ENCODE measurements at places on chromosomes 7 and 10.

DNA sequence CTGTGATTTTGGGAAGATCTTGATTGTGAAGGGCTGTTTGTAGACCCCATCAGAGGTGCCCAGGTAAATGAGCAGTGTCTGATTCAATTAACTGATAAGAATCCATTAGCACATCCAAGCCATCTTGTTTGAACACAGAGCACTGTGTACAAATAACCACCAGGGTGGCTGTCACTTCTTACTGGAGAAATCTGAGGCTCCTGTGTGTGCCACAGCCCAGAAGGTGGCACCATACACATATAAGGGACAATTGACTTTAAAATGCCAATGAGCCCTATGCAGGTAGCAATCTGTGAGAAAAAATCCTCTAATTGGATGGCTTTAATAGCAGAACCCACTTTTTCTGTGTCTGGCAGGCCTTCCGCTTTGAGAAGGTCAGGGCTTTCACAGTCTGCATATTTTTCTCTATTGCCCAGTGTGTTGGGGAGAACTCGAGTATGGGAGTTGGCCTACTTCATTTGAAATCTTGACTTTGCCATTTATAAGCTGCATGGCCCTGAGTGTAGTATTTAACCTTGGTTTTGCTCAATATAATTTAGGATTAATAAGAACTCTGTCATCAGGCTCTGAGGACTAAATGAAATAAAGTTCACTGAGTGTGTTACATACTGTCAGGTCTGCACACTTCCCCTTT lies 517.4 kb downstream of the CCSER2 start:
- DNase-seq, result no peak

DNA sequence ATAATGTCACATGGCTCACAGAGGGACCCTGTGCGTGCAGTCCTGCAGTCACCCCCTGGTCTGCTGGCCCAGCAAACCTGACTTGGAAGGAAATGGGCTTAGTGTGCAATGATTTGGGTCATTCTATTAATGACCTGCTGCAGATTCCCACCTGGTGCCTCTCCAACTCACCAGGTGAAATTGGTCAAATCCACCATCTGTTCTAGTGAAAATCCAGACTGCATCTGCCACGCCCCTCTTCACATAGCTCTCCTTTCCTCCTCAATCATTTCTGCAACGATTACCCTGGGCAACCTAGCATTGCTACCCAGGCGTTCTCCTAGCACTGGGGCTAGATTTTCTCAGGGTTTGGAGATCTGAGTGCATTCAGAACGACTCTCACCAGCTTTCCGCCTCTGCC lies 29.4 kb downstream of the SRRM3 start:
- no peak for DNase-seq

GRCh38 chr10:28367929-28368484 lies 65.1 kb upstream of the MPP7 start:
- DNase-seq, result no peak

DNA sequence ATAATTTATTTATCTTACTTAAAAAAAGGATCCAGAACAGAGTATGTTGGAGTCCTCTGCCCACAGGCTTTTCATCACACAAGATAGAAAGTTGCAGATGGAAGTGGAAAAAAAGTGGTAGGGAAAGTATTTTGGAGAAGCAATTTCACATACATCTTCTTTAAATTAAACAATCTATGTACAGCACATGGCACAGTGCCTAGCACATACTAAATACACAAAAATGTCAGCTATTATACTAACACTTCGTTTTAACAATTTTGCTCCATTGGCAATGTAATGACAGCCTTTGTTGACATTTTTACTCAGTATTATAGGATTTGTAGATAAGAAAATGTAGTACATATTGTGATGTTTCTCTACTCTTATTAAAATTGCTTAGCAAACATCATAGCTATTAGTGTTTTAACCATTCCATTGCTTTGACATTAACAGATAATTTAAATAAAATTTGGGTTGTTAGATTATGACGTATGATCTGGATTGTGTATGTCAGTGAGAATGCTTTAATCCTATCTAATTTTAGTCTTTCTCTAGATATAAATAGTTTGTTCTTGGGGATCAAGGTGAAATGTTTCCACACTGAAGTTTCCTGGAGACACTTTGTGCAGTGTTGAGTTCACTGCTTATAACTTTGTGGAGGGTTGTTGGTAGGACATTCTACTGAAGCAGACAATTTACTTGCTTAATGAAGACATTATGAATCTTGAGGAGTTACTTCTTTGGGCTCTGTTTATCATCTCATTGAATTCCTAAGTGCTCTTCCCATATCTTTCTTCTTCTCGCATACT lies 202.8 kb upstream of the DKK1 start:
- DNase-seq, result no peak

DNA sequence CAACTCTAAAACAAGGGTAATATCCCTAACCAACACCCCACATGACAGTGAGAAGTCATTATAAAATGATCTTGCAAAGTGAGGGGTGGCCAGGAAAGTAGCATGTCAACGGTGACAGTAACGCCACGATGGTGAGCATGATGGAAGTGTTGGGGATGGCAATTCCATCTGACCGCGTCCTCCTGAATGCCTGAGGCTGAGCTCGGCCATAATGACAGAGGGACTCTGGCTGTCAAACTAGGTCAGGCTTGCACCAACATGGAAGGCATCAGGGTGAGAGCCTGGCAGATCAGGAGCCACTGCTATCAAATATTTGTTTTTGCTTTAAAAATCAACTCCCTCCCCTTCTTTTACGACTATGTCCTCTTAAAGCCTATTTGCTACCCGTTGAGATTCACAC lies 55.7 kb upstream of the EFCAB10 start:
- DNase-seq, result no peak

DNA sequence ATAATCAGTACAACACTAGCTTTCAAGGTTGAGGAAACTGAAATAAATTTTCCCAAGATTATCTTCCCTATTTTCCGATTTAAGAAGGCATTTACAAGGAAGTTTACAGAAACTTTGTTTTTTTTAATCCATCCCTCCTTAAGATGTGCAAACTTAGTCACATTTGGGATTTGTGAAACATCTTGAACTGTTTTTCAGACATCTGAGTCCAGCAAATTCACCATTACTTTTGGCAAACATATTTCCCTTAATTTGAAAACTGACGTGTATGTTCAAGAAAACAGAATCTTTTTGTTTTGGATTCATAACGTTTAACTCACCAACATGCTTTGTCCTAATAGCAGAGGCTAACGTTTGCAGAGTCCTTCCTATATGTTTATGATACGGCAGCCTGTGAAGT lies 19.5 kb downstream of the GLI3 start:
- DNase-seq, result no peak

DNA sequence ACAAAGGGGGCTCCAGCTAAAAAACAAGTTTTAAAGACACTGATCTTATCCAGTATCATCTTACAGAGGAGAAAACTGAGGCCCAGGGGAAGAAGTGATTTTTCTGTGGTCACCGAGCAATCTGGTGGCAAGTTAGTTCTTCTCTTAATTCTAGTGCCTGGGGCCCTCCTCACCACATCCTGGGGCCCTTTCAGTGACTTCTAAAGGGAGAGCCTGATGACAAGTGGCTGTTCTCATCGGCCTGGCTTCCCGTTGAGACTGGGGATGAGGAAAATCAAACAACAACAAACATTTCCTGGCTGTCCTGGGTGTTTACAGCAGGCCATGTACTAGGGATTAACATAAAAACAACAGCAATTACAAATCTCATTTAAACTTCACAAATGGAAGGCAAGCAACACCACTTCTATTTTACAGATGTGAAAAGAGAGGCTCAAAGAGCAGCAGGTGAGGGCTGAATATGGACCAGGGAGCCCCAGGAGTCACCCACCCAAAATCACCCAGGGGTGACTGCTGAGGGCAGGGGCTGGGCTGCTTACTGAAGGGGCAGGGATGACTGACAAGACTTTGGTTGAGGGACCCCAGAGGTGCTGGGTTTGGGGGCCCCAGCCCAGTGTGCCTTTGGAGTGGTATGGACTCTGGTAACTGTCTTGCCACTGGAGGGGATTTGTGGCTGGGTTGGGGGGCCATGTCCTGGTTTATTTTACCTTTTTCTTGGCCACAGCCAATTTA lies 24.7 kb upstream of the MTPAP start:
- no peak for DNase-seq

DNA sequence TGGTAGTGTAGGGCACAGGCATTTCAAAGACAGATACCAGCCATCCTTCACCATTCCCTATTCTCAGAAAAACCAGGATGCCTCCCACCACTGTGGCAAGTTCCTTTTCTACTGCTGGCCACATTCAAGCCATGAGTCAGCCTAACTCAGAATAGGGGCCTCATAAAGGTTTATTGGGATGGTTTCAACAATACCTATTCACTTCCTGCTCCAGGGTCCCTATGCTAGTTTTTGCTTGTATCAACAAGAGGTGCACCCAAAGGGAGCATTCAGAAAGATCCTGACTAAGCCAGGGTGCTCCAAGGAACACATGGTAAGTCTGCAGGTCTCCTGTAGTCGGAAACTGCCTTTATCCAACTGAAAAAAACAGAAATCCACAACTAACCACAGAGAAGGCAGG lies 76.9 kb upstream of the EGR2 start:
- DNase-seq, result no peak

DNA sequence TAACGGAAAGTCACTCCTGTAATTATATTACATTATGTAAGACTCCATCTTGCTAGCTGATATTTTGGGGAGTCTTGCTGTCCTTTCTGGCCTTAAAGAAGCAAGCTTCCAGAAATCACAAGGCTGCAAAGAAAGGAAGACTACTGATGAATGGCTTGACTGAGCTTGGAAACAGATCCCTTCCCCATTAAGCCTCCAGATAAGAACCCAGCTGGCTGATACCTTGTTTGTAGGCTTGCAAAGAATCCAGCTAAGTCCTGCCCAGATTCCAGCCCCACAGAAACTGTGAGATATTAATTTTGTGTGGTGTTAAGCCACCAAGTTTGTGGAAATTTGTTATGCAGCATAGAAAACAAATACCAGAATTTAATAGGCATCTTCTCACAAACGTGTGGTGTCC lies 49.9 kb upstream of the TMEM106B start:
- DNase-seq, result no peak

DNA sequence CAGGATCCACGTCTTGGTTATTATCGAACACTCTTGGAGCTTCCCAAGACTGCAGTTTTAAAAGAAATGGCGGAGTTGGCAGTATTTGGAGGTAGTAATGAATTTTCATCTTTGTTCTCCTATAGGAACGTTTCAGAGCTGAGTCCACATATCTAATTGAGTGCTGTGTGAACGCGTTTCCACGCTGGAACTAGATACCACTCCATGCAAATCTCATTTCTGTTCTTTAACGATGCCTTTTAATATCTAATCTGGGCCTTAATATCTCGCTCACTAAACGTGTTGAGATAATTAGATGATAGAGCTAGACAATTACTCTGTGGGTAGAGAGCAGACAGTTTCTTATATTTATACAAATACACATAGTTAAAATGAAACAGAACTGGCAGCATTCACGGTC lies 523.6 kb downstream of the DNAJB6 start:
- DNase-seq, result no peak

GRCh38 chr10:47359101-47359500 lies 10.9 kb downstream of the RBP3 start:
- DNase-seq, result no peak

DNA sequence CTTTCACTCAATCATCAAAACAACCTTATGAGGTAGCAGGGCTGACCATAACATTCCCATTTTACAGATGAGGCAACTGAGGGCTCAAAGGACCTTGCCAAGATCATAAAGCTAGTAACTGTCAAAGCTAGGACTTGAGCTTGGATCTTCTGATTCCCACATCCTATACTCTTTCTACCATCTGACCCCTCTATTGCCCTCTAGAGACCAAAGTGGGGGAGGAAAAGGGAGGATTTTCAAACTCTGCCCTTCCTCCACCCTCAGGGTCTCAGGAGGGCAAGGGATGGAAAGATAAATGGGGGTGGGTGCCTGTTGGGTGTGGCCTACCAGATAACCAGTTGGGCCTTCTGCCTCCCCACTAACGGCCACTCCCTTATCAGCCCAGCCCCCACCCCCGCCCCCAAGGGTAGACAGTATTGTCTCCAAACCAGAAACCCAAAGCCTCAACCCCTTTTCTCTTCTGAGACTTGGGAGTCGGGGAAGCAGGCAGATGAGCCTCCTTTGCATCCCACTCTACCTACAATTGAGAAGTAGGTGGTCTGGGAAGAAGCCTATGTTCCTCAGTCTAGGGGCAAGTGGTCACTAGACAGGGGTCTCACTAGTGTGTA lies 7.9 kb downstream of the LDB1 start:
- no peak for DNase-seq

DNA sequence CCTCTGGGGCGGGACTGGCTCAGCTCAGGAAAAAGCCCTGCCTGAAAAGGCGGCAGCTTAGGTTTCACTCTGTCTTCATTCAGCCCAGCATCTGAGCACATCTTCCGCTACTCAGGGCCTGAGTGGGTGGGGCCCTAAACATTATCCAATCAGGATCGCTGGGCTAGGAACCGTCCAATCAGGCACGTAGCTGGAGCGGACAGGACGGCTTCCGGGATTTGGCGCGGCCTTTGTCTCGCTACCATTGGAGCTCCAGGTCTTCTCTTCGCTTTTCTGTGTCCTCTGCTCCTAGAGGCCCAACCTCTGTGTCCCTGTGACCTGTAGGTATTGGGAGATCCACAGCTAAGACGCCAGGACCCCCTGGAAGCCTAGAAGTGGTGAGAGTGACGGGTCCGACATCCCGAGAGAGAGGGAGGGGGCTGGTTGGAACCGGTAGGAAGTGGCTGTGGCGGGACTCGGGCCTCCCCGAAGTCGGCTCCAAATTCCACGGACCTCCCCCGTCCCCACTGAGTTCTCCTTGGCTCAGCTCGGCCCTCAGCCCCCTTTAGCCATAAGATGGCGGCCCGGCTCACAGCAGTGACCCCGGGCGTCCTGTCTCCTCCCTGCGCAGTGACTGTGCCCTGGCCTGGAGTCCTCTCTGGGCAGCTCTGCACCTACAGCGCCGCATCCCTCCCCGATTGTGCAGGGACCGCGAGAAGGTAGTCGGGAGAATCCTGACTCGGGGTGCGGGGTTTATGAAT lies 99.1 kb downstream of the ZNF680 start:
- no peak for DNase-seq

DNA sequence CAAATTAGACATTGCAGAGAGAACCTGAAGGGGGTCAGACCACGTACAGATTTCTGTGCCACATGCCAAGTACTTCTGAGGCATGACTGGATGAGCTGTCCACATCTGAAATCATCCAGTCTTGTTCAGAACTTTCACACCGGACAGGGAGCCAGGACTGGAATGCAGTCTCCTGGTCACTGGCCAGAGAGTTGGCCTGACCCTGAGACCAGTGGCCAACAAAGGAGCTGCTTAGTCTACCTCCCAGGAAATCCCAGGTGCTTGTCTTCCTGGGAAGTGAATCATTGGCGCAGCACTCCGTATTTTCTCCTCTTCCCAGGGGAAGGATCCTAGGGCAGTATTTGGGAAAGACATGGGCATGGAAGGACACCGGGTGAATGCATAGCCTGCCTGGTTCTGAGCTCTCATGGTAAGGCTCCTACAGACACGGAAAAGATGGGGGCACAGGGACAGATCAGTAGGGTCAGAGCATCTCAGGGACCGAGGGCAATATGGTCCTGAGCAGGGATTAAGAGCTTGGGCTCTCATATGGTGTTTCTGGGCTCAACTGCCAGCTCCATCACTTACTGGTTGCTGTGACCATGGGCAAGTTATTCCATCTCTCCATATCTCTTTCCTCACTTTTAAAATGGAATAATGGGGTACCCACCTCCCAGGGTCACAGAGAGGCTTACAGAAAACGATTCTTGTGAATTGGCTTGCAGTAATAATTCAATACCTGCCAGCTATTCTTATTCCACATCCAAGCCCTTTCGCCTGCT lies 1.3 kb upstream of the SCD start:
- no peak for DNase-seq

GRCh38 chr7:22008683-22009082 lies 63.0 kb upstream of the CDCA7L start:
- DNase-seq, result no peak

GRCh38 chr10:93277360-93277759 lies 203.7 kb downstream of the CYP26A1 start:
- no peak for DNase-seq

Measured in LoVo (cell line).